ENCODE measurements at places on chromosomes 5 and 9. TPM values are rescaled to one million over a fixed set of nuclear protein-coding genes. Genes with fewer than 3 reads are reported as not detected.

GRCh38 chr5:141662028-141662427, 10.8 kb upstream of the FCHSD1 start:
- no peak for DNase-seq
- no peaks in the 10 kb centered on the region for H3K36me3 ChIP-seq
- no peaks in the 10 kb centered on the region for H3K27me3 ChIP-seq
- no peaks in the 10 kb centered on the region for H3K4me1 ChIP-seq

The GRIN3A gene
- total RNA-seq = not detected

DNA sequence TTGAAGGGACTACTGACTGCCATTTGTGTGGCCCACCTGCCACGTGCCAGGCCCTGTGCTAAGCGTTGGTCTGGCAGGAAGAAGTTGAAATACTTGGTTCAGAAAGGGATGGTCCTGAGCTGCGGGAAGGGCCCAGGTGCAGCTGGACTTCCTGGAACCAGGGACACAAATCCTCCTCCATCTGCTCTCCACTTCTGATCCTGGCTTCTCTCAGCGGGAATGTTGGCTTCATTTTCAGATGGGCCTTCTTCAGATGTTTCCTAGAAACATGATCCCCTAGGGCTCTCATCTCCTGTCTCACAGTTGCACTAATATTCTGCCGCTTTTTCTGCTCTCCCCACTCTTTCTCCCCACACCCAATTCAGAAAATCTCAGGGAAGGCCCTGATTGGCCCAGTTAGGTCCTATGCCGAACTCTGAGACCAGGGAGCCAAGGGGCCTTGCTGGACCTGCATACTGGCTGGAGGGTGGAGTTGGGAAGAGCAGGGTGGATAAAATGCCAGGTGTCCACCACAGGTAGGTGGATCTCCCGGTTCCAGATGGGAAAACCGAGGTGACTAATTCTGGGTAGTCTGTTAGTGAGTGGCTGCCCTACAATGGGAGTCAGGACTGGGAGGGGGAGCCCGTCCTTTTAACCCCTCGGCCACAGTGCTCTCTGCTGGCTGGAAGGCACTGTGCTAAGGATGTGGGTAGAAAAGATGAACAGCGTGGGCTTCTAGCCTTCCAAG, 19.4 kb downstream of the PSAT1 start:
- no peaks in the 10 kb centered on the region for H3K4me1 ChIP-seq
- no peaks in the 10 kb centered on the region for H3K36me3 ChIP-seq
- H3K4me3 ChIP-seq = no peak overlapping the region
- no peak for DNase-seq
- H3K27ac ChIP-seq = no peak overlapping the region

DNA sequence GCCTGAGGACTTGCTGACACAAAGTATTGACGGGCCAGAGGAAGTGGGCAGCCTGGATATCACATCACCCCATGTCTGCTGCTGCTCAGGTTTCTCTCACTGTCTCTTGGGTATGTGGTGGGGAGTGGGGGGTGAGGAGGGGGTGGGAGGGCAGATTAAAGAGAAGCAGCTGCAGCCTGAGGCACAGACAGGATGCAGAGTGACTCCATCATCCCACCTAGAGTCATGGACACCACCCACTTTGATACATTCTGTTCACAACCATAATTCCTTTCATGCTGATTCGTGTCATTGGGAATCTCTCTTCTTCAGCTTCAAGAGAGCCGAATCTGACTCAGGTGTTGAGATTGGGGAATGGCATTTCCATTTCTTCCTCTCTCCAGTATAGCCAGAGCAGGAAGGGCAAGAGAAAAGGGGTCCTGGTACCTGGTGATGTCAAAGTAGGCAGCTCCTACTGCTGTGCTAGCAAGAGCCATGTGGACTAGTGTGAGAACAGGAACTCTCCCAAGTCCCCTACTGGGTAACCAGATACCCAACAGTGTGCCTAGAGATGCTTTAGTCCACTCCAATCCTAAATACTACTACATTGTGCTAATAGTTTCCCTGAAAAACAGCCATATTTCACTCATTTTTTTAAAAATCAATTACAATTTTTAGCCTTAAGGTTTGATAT, 22.4 kb downstream of the GRAMD2B start:
- no peak for DNase-seq
- H3K4me3 ChIP-seq = no peak overlapping the region
- H3K4me1 ChIP-seq = peaks cover 11% of the 10 kb centered on the region
- H3K36me3 ChIP-seq = no peaks in the 10 kb centered on the region
- H3K27ac ChIP-seq = no peak overlapping the region

GRCh38 chr5:151042453-151043093, 22.2 kb downstream of the GPX3 start:
- peak overlapping the region; percentile 44 for H3K27ac ChIP-seq
- no peak overlapping the region for H3K4me3 ChIP-seq
- H3K27me3 ChIP-seq = no peaks in the 10 kb centered on the region
- H3K36me3 ChIP-seq = peaks cover 18% of the 10 kb centered on the region

The TLX3 gene
- not detected for total RNA-seq

GRCh38 chr5:176697267-176697933, 50.1 kb downstream of the TSPAN17 start:
- DNase-seq = no peak
- H3K4me1 ChIP-seq = 0 out of 2 replicates have a peak, but pooled peaks cover 7% of the 10 kb centered on the region
- no peaks in the 10 kb centered on the region for H3K27me3 ChIP-seq
- no peak overlapping the region for H3K27ac ChIP-seq
- H3K4me3 ChIP-seq = no peak overlapping the region

The LRRC19 gene
- total RNA-seq = not detected

- no peak overlapping the region for H3K4me3 ChIP-seq
- H3K4me1 ChIP-seq = peaks cover 11% of the 10 kb centered on the region
Measured at GRCh38 chr9:104869811-104870210, 58.1 kb downstream of the ABCA1 start.

DNA sequence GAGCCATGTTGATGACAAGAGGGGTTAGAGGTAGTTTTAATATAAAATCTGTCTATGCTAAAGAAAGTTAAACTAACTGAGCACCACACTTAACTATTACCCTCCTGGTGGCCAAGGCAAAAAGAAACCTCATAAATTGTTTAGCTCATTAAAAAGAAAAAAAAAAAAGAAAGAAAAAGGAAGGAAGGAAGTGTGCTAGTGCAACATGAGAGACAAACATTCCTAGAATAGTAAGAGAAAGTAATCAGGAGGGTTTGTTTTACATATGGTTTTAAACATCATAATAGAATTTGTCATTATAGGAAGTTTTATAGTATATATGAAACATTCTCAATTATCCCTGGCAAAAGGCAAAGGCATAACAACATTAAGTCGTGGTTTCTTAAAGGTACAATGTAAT, 152.3 kb downstream of the SNX18 start:
- no peak overlapping the region for H3K27ac ChIP-seq
- DNase-seq = no peak
- no peak overlapping the region for H3K4me3 ChIP-seq
- no peaks in the 10 kb centered on the region for H3K27me3 ChIP-seq
- H3K4me1 ChIP-seq = peaks cover 6% of the 10 kb centered on the region

The PCDHGA3 gene
- 0.11 TPM for total RNA-seq

DNA sequence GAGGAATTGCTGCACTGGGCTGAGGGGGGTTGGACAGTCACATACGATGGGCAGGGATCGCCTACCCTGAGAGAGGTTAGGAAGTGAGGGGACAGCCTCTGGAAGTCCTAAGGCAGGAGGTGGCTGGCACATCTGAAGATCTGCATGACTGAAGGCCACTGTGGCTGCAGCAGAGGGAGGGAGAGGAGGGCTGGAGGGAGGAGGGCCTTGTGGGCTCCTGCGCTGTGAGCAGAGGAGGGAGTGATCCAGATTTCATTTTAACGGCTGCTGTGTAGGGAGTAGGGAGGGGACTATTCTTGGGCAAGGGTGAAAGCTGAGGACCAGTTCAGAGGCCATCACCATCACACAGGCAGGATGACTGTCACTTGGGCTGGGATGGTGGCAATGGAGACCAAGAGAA, 7.1 kb downstream of the EIF4E1B start:
- DNase-seq = no peak
- H3K4me1 ChIP-seq = no peaks in the 10 kb centered on the region
- H3K27ac ChIP-seq = no peak overlapping the region
- H3K36me3 ChIP-seq = no peaks in the 10 kb centered on the region
- H3K4me3 ChIP-seq = no peak overlapping the region

GRCh38 chr9:80692751-80693150, 996.6 kb downstream of the TLE1 start:
- no peaks in the 10 kb centered on the region for H3K36me3 ChIP-seq
- no peak overlapping the region for H3K27ac ChIP-seq
- H3K4me1 ChIP-seq = no peaks in the 10 kb centered on the region
- no peak overlapping the region for H3K4me3 ChIP-seq
- H3K27me3 ChIP-seq = no peaks in the 10 kb centered on the region

DNA sequence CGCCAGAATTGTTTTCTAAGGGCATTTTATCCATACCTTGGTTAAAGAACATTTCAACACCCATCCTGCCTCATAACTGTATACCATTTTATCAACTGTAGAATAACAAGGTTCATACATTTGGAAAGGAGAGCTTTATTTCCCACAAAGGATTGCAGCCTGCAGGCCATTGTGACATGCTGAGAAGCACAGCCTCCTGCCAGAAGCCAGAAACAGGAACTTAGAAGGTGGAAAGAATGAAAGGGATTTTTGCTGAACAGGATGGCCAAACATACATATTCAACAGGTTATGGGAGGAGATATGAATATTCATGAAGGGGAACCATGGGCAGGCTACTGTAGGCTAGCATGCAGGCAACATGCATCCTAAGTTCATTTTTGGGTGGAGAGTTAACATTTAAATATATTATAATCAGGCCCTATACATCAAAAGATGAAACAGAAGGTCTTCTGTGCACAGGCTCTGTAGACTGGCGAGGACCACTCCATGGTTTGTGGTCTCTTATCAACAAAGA, 59.9 kb upstream of the DIRAS2 start:
- H3K4me3 ChIP-seq = no peak overlapping the region
- no peak for DNase-seq
- no peaks in the 10 kb centered on the region for H3K27me3 ChIP-seq
- H3K36me3 ChIP-seq = no peaks in the 10 kb centered on the region
- no peak overlapping the region for H3K27ac ChIP-seq

- no peaks in the 10 kb centered on the region for H3K27me3 ChIP-seq
- peaks cover 29% of the 10 kb centered on the region for H3K4me1 ChIP-seq
- H3K36me3 ChIP-seq = no peaks in the 10 kb centered on the region
- H3K27ac ChIP-seq = no peak overlapping the region
Measured at GRCh38 chr9:131657456-131657855, 82.4 kb downstream of the RAPGEF1 start.

The SMU1 gene
- 23.6 TPM for total RNA-seq

GRCh38 chr5:75509956-75510355, 1.5 kb downstream of the CERT1 start:
- H3K36me3 ChIP-seq = no peaks in the 10 kb centered on the region
- no peak for DNase-seq
- peaks cover 5% of the 10 kb centered on the region for H3K4me1 ChIP-seq
- H3K4me3 ChIP-seq = peak overlapping the region; percentile 98
- peak overlapping the region; percentile 91 for H3K27ac ChIP-seq

DNA sequence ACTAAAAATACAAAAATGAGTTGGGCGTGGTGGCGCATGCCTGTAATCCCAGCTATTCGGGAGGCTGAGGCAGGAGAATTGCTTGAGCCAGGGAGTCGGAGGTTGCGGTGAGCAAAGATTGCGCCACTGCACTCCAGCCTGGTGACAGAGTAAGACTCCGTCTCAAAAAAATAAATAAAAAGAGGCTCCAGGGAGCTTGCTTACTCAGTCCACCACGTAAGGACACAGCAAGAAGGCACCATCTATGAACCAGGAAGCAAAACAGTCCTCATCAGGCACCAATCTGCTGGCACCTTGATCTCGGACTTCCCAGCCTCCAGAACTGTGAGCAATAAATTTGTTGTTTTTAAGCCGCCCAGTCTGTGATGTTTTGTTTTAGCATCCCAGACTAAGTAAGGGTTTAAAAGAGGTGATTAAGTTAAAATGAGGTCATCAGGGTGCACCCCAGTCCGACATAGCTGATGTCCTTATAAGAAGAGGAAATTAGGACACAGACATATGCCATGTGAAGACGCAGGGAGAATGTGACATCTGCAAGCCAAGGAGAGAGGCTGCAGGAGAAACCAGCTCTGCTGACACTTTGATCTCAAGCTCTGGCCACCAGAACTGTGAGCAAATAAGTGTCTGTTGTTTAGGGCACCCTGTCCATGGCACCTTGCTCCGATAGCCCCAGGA, 45.9 kb downstream of the C9orf50 start:
- no peaks in the 10 kb centered on the region for H3K36me3 ChIP-seq
- DNase-seq = no peak
- no peak overlapping the region for H3K4me3 ChIP-seq
- peaks cover 17% of the 10 kb centered on the region for H3K4me1 ChIP-seq

The CDC20B gene
- not detected for total RNA-seq

GRCh38 chr5:5221724-5222123, 81.6 kb downstream of the ADAMTS16 start:
- H3K4me1 ChIP-seq = no peaks in the 10 kb centered on the region
- H3K27ac ChIP-seq = no peak overlapping the region
- no peak for DNase-seq
- no peaks in the 10 kb centered on the region for H3K27me3 ChIP-seq
- H3K4me3 ChIP-seq = no peak overlapping the region

- H3K27me3 ChIP-seq = no peaks in the 10 kb centered on the region
- H3K27ac ChIP-seq = no peak overlapping the region
- peaks cover 5% of the 10 kb centered on the region for H3K4me1 ChIP-seq
- no peaks in the 10 kb centered on the region for H3K36me3 ChIP-seq
Measured at GRCh38 chr9:34986540-34987047, 3.0 kb upstream of the DNAJB5 start.

The TAS2R1 gene
- 0.82 TPM for total RNA-seq

The PTPN3 gene
- 12.4 TPM for total RNA-seq

GRCh38 chr9:87887661-87888480, 5.2 kb downstream of the SPATA31E1 start:
- DNase-seq = no peak
- H3K4me1 ChIP-seq = no peaks in the 10 kb centered on the region
- H3K36me3 ChIP-seq = no peaks in the 10 kb centered on the region
- no peak overlapping the region for H3K4me3 ChIP-seq
- no peak overlapping the region for H3K27ac ChIP-seq

GRCh38 chr5:172801179-172801671, 30.2 kb upstream of the DUSP1 start:
- peaks cover 4% of the 10 kb centered on the region for H3K4me1 ChIP-seq
- H3K27me3 ChIP-seq = no peaks in the 10 kb centered on the region
- H3K27ac ChIP-seq = peak overlapping the region; percentile 22
- DNase-seq = peak; percentile 23

The C9 gene
- 0.39 TPM for total RNA-seq

GRCh38 chr9:36450110-36450732, 50.2 kb upstream of the RNF38 start:
- peak; percentile 47 for DNase-seq
- no peak overlapping the region for H3K27ac ChIP-seq
- no peak overlapping the region for H3K4me3 ChIP-seq
- no peaks in the 10 kb centered on the region for H3K4me1 ChIP-seq
- no peaks in the 10 kb centered on the region for H3K36me3 ChIP-seq
